CD4-positive, alpha-beta T cell treated with Interleukin-12 subunit alpha and Interleukin-12 subunit beta, for 1 hour (primary cell): ENCODE measurements at places on chromosomes 2 and 18.

- no peak for DNase-seq
Observed at GRCh38 chr2:129829588-129829987, 149.9 kb upstream of the RAB6C start.

GRCh38 chr18:21393986-21394385 is 152.0 kb downstream of the GREB1L start:
- DNase-seq, result no peak

DNA sequence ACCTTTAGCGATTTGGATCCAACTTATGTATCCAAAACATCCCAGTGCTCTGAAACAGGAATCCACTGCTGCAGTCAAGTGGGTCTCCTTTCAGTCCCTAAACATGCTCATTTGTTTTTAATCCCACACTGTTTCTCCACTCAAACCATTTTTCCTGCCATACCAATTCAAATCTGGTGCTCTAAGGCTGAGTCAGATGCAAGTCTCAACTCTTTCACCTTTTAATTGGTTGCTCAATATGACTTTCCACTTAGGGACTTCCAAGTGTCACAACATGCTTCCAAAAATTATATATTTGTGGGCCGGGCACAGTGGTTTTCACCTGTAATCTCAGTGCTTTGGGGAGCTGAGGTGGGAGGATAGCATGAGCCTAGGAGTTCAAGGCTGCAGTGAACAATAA is 113.4 kb upstream of the TANK start:
- DNase-seq, result no peak

DNA sequence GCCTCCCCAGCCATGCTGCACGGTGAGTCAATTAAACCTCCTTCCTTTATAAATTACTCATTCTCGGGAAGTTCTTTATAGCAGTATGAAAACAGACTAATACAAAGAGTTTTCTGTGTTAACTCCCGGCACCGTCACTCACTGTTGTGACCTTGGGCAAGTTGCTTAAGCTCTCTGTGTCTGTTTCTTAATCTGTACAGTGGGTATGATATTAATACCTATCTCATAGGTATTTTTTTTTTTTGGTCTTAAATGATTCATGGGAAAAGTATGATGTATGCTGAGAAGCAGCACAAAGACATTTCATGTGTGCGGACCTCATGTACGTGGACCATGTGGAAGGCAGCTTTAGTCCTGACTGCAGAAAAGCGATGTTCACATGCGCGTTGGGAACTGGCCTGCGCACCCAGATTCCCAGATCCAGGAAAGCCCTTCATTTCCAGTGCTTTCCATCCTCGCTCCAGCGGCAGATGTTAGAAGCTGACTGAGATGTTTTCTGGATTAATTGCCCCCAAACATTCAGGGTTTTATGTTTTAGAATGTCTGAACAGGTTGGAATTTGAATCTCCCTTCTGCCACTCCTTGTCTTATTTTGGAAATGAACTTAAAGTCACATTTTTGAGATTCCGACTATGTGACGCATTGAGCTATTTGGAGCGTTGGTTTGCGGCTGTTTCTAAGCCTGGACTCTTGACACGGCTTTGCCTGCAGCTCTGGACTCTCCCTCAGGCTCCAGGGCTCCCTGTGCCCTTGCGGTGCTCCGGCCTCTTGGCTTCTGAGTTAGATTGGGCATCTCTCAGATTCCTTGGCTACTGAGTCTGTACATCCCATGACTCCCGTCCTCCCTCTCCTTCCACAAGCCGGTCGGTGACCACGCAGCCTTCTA is 61.4 kb downstream of the SLC4A3 start:
- DNase-seq, result no peak

DNA sequence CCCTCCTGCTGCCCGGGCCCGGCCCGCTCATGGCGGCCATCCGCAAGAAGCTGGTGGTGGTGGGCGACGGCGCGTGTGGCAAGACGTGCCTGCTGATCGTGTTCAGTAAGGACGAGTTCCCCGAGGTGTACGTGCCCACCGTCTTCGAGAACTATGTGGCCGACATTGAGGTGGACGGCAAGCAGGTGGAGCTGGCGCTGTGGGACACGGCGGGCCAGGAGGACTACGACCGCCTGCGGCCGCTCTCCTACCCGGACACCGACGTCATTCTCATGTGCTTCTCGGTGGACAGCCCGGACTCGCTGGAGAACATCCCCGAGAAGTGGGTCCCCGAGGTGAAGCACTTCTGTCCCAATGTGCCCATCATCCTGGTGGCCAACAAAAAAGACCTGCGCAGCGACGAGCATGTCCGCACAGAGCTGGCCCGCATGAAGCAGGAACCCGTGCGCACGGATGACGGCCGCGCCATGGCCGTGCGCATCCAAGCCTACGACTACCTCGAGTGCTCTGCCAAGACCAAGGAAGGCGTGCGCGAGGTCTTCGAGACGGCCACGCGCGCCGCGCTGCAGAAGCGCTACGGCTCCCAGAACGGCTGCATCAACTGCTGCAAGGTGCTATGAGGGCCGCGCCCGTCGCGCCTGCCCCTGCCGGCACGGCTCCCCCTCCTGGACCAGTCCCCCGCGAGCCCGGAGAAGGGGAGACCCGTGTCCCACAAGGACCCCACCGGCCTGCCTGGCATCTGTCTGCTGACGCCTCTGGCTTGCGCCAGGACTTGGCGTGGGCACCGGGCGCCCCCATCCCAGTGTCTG is 767 bp downstream of the RHOB start:
- peak; percentile 32 for DNase-seq

GRCh38 chr2:61750624-61751023 is 103.2 kb downstream of the FAM161A start:
- DNase-seq, result no peak

DNA sequence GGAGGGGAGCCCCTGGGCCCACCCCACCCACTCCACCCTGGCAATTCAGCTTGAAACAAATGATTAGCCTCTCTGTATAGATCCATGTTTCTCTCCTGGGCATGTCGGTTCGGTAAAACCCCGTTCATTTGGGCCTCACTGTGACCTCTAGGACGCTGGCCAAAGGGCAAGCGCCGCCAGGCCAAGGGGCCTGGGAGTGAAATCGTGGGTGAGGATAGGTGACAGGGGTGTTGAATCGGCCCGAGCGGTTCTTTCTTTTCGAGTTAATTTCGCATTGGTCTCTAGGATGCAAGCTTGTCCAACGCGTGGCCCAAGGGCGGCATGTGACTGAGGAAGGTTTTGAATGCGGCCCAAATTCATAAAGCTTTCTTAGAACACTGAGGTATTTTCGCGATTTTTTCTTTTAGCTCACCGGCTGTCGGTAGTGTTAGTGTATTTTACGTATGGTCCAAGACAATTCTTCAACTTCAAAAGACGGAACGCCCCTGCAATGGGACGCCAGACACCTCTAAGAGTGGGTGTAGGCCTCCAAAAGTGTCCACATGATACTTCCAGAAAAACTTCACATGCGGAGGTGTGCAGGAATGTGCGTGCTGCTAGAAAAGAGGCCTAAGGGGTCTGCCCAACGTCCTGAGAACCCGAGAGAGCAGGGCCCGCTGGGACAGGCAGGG is 9.8 kb upstream of the ARID5A start:
- no peak for DNase-seq

DNA sequence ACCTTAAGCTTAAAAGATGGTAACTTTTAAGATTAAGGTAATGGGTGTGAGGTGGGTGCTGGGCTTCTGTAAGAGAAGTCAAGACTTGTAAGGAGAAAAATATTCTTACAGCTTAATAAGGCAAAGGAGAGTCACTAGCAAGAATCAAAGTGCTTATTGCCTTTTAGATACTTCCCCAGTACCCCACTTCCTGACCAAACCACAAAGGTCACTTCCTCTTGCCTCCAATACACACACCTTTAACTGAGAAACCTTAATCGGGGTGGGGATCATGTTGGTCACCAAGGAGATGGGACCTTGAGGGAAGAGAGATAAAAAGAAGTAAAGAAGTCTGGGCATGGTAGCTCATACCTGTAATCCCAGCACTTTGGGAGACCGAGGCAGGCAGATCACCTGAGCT is 10.6 kb upstream of the ATG16L1 start:
- DNase-seq, result peak; percentile 66

DNA sequence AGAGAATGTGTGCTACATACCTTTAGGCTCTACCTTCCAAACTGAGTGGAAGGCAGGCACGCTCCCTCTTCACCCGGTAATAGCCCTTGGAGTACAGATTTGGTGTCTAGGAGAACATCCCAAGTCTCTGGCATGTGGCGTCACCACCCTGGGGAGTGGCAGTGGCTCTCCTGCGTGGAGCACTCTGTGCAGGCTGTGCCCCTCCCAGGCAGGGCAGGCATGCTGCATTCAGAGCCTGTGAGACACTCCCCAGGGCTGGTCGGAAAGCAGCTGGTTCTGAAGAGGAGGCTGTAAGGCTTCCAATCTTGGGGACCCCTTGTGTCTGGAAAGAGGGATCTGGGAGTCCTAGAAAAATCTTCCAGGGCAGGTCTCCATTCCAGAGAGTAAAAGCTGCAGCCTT is 193.3 kb downstream of the ANKRD30B start:
- DNase-seq, result no peak

DNA sequence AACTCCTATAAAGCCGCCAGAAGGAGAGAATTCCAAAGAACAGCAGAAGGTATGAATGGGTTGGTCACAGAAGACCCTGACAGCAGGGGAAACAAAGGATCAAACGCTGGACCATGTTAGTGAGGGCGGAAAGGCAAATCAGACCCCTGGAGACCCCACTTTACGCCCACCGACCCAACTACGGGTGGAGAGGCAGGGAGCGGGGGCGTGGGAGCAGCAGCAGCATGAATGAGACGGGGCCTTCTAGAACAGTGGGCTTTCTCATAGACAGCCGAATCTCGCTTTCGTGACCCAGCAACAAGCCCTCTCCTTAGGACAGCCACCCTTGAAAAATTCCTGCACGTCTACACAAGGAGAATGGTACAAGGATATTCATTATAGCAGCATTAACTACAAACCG is 191.0 kb downstream of the HDAC4 start:
- DNase-seq, result no peak

DNA sequence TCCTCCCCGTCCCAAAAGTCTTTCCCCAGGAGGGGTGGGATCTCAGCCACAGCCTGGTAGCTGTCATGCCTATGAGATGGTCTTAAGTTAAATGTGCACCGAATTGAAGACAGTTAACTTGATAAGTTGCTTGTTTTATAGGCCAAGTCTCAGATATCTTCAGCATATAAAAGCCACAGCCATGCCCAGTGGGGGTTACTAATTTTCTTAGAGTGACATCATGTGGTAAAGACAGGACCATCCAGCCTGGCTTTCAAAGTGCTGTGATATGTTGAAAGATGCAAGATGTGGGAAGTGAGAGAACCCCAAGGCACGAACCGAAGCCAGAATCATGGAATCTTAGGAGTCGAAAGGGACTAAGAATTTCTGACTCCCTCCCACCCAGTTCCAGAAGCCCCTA is 42.1 kb upstream of the FAM124B start:
- DNase-seq, result no peak

DNA sequence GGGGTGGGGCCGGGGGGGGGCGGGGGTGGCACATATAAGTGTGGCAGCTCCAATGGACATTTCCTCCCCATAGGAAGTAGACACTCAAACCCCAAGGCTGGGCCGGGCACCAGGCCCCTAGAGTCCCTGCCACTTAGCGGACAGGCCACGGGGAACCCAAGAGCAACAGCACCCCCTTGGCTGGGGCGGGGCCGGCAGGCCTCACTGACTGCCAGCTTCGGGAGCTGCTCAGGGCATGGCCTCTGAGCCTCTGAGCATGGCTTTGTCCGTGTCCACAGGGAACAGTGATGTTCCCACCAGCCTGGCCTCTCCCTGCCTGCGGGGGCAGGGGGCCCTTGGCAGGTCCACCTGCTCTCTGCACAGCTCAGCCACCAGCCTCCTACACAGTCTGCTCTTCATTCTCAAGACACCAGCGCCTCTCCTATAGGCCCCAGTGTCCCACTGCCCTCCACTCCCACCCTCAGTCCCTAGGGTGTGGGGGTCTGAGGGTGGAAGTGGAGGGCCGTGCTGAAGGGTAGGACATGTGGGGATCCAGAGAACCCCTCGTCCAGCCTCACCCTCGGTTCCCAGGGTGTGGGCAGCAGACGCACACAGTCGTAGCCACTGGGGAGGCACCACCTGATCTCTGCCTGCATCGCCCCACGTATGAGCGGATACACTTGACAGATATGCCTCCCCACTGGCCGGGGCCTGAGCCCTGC is 106.7 kb downstream of the FAM210A start:
- no peak for DNase-seq

DNA sequence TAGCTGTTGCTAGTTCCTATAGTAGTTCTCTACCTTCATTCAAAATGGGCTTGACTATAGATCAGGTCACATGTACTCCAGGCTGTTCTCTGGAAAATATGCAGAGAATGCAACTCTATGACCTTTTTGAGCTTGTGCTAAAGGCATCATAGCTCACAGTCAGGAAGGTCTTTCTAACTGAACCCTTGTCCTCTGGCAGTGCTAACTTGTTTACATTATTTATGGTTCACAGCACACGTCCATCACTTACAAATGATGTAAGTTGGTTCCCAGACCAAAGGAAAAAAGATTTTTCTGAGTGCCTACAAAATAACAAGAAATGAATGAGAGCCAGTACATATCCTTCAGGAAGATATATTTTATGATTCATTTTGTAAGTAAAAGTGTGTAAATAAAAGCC is 236.1 kb downstream of the GCA start:
- DNase-seq, result no peak

GRCh38 chr2:223944703-223945531 is at the start of gene WDFY1:
Gene WDFY1, minus strand, starts transcription at chr2:223945335. Its CDS starts 51 bp downstream, at chr2:223945284.
- peak; percentile 80 for DNase-seq

DNA sequence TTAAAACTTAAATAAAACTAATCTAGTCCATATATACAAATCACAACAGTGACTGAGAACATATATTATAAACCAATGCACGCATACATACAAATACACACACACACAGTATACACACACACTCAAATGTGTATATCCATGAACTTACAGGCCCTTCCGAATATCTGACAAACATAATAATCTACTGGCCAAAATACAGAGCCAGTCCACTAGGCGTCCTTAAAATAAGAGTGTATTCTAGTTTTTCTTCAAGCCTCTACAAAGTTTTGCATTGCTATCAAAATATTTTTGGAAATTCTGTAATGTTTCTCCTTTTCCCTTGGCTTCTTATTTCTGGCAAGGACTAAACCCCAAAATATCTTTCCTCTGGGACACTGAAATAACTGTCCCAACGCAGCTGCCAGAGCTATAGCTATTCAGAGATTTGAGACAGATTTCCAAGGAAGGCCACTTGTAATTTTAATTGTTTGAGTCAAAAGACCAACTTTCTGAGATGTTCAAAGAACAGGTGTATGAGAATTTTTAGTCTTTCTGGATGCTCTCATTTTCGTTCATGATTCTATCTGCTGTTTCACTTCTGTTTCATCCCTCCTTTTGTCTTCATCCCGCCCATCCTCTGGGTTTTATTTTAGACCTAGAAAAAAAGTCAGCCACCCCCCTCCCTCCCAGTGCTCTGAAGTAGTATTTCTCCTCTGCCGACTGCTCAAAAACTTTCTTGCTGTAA is 24.1 kb upstream of the SP3 start:
- no peak for DNase-seq

- DNase-seq, result no peak
Observed at GRCh38 chr2:50719837-50720696, 311.9 kb downstream of the NRXN1 start.

DNA sequence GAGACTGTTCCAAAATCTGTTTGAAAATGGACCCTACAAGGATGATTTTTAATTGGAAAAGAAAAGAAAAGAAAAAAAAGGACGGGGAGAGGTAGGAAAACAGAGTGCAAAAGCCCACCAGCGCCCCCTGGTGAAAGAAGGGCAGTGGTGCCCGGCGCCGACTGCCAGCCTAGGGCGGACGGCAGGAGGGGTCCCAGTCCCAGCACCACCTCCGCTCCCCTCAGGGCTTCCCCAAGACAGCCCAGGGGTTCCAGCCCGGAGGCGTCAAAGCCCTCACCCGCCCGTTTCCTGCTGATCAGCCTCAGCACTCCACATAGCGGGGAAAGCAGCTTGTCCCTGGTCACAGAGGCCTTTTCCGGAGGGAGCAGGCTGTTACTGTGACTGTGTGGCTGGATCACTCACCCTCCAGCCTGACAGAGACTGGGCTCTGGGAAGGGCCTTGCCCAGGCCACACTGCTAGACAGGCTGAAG is 213.9 kb downstream of the TFCP2L1 start:
- DNase-seq, result peak; percentile 10
